ENCODE measurements at places on chromosomes 1 and 21. TPM values are rescaled to one million over a fixed set of nuclear protein-coding genes. Genes with fewer than 3 reads are reported as not detected.

The TRIM67 gene
- 0.17 TPM for polyA plus RNA-seq

The FMOD gene
- 65.2 TPM for polyA plus RNA-seq

The FCMR gene
- polyA plus RNA-seq: 1.7 TPM

The CAPN2 gene
- 182 TPM for polyA plus RNA-seq

The PGLYRP3 gene
- polyA plus RNA-seq: not detected

The GRIK3 gene
- polyA plus RNA-seq: 3.1 TPM

The TTC22 gene
- polyA plus RNA-seq: 7.8 TPM

The GRHL3 gene
- 6.1 TPM for polyA plus RNA-seq

The COL8A2 gene
- polyA plus RNA-seq: 1.6 TPM

The CCDC17 gene
- 2.0 TPM for polyA plus RNA-seq

The MLLT11 gene
- 24.9 TPM for polyA plus RNA-seq

The RGS16 gene
- 1.4 TPM for polyA plus RNA-seq

The CASP9 gene
- polyA plus RNA-seq: 24.6 TPM

The S100B gene
- 2.1 TPM for polyA plus RNA-seq

The OPTC gene
- polyA plus RNA-seq: not detected

The FAM163A gene
- 1.0 TPM for polyA plus RNA-seq

The SPRR2G gene
- polyA plus RNA-seq: not detected

The DENND2C gene
- 5.1 TPM for polyA plus RNA-seq

The ADAM30 gene
- not detected for polyA plus RNA-seq

The KCNN3 gene
- polyA plus RNA-seq: 2.4 TPM

The RORC gene
- polyA plus RNA-seq: 1.1 TPM

The EFNA3 gene
- polyA plus RNA-seq: 7.4 TPM

The F13B gene
- polyA plus RNA-seq: not detected

The CCDC30 gene
- 22.4 TPM for polyA plus RNA-seq

The CACHD1 gene
- 62.6 TPM for polyA plus RNA-seq

The SERINC2 gene
- 57.1 TPM for polyA plus RNA-seq

The DRAXIN gene
- 1.1 TPM for polyA plus RNA-seq

Data from left renal cortex interstitium (tissue), 4 donors.